Naive B cell (primary cell): ENCODE measurements at places on chromosomes 4 and X. TPM values are rescaled to one million over a fixed set of nuclear protein-coding genes. Genes with fewer than 3 reads are reported as not detected.

DNA sequence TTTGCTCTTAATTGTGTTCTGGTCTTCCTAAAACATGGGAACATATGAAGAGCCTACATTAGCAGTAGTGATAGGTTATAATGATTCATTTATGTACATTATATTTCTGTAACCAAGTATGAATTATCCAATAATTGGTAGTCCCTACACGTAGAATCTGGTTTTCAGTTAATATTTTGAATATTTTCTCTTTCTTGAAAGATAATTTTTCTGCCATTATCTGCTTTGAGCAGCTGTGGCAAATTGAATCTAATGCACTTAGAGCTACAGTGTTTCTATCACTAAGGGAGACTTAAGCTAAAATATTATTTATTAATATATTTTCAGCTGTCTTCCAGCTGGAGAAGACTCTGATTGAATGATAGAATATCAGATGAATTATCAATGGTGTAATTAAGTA lies 21.0 kb downstream of the CEP44 start:
- no peaks in the 10 kb centered on the region for H3K27me3 ChIP-seq
- no peaks in the 10 kb centered on the region for H3K4me1 ChIP-seq
- H3K36me3 ChIP-seq, result peaks cover 14% of the 10 kb centered on the region
- no peak overlapping the region for H3K27ac ChIP-seq
- H3K4me3 ChIP-seq, result no peak overlapping the region

DNA sequence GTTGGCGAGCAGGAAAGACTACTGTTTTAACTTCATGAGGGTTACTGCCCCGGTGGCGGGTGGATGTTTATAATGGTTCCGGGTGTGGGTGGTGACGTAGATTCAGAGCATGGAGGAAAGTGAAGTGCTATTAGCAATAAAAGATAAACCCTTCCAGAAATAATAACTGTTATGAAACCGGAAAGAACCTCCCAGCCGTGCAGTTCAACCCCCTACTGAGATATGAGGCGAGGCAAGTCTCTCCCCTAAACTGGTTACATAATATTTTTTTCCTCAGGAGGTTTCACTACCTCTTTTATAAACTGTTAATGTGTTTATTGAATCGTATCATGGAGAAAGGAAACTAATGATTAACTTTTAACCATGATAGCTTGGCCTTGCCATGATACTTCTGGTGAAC lies 33.9 kb upstream of the STIM2 start:
- DNase-seq, result peak; percentile 89
- peaks cover 79% of the 10 kb centered on the region for H3K4me1 ChIP-seq
- H3K27me3 ChIP-seq, result peaks cover 27% of the 10 kb centered on the region
- peak overlapping the region; percentile 63 for H3K4me3 ChIP-seq

DGAT2L6 gene
- not detected for polyA plus RNA-seq

SASH3 gene
- polyA plus RNA-seq, result 121 TPM

ZNF280C gene
- 3.1 TPM for polyA plus RNA-seq

- no peaks in the 10 kb centered on the region for H3K36me3 ChIP-seq
- no peak overlapping the region for H3K27ac ChIP-seq
- peak overlapping the region; percentile 68 for H3K4me3 ChIP-seq
- H3K27me3 ChIP-seq, result no peaks in the 10 kb centered on the region
- H3K4me1 ChIP-seq, result peaks cover 31% of the 10 kb centered on the region
Observed at GRCh38 chrX:112851806-112852205, 11.2 kb upstream of the AMOT start.

APLN gene
- not detected for polyA plus RNA-seq

GRCh38 chr4:121034017-121034416 lies 38.3 kb downstream of the NDNF start:
- no peak for DNase-seq
- H3K36me3 ChIP-seq, result no peaks in the 10 kb centered on the region
- no peak overlapping the region for H3K27ac ChIP-seq
- H3K27me3 ChIP-seq, result no peaks in the 10 kb centered on the region
- no peak overlapping the region for H3K4me3 ChIP-seq

DNA sequence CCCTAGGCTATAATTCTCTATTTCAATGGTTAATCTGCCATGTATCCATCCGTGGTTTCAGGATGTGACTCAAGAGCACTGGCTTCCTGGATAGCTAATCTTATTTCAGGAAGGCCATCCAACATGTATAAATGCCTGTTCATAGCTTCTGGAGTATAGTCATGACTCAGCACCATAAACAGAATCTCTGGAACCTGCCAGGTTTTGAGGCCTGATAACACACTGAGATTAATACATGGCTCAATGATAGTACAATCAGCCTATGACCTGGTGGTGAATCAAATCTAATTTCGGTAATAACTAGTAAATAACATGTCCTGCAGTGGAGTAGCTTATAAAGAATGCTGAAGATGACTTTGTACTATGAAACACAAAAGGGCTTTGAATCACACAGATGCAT lies 5.7 kb upstream of the IL13RA2 start:
- DNase-seq, result no peak
- no peaks in the 10 kb centered on the region for H3K36me3 ChIP-seq
- no peak overlapping the region for H3K27ac ChIP-seq
- no peak overlapping the region for H3K4me3 ChIP-seq

DNA sequence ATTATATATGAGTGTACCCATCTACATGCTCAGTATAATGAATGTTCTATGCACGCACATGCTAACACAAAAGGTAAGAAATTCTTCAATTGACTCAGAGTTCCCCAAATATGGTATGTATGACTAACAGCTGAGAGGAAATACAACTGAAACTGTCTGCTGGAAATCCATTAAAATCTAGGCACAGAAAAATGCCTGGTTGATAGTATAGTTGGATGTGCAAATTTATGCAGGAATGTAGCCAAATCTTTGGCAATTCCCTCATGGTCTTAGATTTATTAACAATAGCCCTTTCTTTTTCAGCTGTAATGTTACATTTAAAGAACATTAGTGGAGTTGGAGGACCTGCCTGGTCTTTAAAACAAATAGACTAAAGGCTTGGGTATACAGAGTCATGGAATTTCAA lies 5.5 kb downstream of the CAMK2D start:
- peaks cover 11% of the 10 kb centered on the region for H3K36me3 ChIP-seq
- no peak for DNase-seq
- H3K4me3 ChIP-seq, result no peak overlapping the region
- no peaks in the 10 kb centered on the region for H3K27me3 ChIP-seq
- H3K27ac ChIP-seq, result no peak overlapping the region
- peaks cover 48% of the 10 kb centered on the region for H3K4me1 ChIP-seq

DNA sequence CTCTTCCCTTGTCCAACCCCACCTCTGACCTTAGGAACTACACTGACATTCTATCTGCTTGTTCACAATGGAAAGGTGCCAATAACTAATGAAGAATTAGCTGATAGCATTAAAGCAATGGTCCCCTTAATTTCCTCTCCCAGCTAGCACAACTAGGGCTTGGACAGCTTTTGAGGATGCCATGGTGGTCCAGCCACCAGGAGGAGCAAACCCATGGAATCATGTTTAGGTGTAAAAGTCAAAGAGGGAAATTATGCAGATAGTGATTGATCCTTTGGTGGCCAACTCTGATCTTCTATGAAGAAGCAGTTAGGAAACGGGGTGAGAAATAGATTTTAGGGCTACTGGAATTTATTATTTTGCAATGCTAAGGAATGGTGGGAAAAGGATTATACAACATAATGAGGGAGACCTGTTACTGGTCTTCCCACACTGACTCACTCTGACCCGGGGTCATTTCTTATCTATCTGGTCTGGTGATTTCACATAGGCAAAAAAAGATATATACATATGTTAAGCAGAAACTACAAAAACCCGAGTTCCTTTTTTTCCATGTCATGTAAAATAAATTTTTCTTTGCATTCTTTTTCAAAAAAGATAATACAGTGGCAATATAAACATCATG lies 45.8 kb upstream of the FBXW7 start:
- H3K27ac ChIP-seq, result no peak overlapping the region
- peaks cover 12% of the 10 kb centered on the region for H3K27me3 ChIP-seq
- DNase-seq, result no peak
- H3K4me1 ChIP-seq, result peaks cover 4% of the 10 kb centered on the region

DNA sequence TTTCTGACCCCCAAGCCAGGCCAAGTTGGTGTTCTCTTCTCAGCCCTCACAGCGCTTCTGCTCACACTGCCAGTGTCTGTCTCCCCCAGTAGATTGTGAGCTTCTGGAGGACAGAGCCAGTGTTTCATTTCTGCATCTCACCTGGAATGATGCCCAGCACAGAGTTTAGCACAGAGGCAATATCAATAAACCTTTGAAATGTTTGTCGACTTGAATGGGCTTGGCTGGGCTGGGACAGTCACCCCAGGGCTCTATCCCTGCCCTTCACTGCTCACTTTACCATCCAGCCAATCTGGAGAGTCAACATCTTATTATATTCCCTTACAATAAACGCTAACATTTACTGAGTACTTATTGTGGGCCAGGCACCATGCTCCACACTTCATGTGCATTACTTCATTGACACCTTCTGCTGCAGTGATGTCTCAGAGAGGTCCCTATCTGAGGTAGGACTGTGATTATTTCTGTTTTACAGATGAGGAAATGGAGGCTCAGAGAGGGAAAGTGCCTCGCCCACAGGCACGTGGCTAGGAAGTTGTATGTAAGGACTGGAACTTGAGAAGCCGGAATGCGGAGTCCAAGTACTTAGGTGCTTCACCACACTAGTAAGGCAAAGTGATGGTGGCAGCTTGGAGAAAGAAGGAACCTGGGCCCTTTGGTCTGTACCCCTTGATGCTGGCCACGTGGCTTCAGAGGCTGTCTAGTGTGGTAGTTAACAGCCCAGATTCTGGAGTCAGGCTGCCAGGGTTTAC lies 19.5 kb downstream of the EFNB1 start:
- H3K36me3 ChIP-seq, result no peaks in the 10 kb centered on the region
- no peak overlapping the region for H3K4me3 ChIP-seq
- H3K27me3 ChIP-seq, result peaks cover 8% of the 10 kb centered on the region
- no peaks in the 10 kb centered on the region for H3K4me1 ChIP-seq
- DNase-seq, result no peak

RELL1 gene
- 0.73 TPM for polyA plus RNA-seq

DNA sequence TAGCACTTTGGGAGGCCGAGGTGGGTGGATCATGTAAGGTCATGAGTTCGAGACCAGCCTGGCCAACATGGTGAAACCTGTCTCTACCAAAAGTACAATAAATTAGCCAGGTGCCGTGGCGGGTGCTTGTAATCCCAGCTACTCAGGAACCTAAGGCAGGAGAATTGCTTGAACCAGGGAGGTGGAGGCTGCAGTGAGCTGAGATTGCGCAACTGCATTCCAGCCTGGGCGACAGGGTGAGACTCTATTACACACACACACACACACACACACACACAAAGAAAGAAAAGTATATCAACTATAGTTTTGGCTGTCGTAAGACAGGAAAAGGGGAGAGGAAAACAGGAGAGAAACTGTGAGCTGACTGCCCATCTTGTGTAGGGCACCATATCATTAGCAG lies 171.7 kb downstream of the ADAMTS3 start:
- H3K4me1 ChIP-seq, result no peaks in the 10 kb centered on the region
- no peak for DNase-seq
- H3K36me3 ChIP-seq, result no peaks in the 10 kb centered on the region
- no peak overlapping the region for H3K27ac ChIP-seq

DNA sequence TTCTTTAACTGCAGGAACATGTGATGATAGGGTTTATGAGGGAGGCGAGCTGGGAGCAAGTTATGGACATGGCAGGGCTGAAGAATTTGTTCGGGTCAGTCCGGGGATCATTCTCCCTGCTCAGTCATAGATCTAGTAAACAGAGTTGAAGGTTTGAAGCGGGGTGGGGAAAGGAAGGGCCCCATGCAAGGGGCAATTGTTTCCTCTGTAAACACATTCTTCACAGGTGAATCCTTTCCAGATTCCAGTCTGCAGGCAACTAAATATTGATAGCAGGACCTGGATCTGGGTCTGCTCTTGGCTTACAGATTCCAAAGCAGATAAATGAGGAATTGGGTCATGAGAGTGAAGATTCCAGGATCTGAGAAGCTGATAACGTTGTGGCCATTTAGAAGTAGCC lies 44.3 kb upstream of the ARHGAP24 start:
- DNase-seq, result no peak
- H3K4me1 ChIP-seq, result no peaks in the 10 kb centered on the region
- no peak overlapping the region for H3K27ac ChIP-seq

DNA sequence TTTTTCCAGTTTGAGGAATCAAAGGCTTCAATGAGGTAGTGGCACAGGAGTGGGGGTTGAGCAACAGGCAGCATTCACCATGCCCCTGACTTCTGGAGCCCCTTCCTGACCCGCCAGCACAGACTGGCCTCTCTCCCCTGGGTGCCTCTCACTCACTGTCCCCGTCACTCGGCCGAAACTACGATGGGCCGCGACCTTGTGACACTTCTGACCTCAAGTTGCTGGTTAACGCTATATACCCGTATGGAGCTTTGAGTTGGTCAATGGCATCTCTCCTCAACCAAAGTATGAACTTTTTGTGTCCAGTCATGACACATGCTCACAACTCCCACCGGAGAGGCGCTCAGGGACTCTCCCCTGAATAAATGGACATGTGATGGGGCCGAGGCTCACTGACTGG lies 72.1 kb downstream of the IRF2 start:
- peaks cover 40% of the 10 kb centered on the region for H3K36me3 ChIP-seq
- DNase-seq, result no peak
- peaks cover 26% of the 10 kb centered on the region for H3K4me1 ChIP-seq

OPRPN gene
- not detected for polyA plus RNA-seq

- no peaks in the 10 kb centered on the region for H3K4me1 ChIP-seq
- no peaks in the 10 kb centered on the region for H3K36me3 ChIP-seq
- no peak overlapping the region for H3K4me3 ChIP-seq
- H3K27ac ChIP-seq, result no peak overlapping the region
- no peak for DNase-seq
Observed at GRCh38 chr4:24145591-24145990, 255.7 kb upstream of the PPARGC1A start.

DNA sequence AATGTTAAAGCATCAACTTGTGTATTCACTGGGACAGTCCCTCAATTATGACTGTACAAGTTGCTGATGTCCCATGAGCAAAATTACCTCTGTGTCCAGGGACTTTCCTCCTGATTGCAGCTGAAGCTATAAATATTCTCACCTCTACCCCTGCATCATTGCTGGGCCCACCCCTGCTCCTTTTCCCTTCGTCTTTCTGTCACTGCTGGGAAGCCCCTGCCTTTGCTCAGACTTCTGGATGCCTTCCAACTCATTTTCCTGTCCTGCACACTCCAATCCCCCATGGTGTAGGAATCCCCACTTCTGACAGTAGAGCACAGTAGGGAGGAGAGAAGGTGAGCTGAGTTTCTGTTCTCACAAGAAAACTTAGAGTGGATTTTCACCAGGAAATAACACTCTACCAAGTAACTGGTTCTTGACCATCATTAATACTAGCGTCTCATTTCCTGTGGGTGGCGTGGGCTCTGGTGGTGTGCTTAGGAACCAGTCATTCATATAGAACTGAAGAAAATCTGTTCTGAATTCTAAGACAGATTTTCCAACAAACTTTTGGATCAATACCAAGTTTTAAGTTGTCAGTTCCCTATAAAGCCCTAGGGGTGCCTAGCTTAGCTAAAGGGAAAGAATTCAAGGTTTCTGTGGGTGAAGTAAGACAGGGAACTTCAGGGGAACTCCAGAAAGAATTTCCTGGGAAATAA lies 136.2 kb upstream of the MED14 start:
- no peak overlapping the region for H3K27ac ChIP-seq
- DNase-seq, result no peak
- H3K36me3 ChIP-seq, result no peaks in the 10 kb centered on the region
- H3K4me3 ChIP-seq, result peak overlapping the region; percentile 21

GRCh38 chr4:47612116-47613023 lies 127.3 kb downstream of the ATP10D start:
- peaks cover 7% of the 10 kb centered on the region for H3K36me3 ChIP-seq
- no peaks in the 10 kb centered on the region for H3K27me3 ChIP-seq
- H3K4me3 ChIP-seq, result no peak overlapping the region
- H3K27ac ChIP-seq, result no peak overlapping the region

MTTP gene
- polyA plus RNA-seq, result not detected
